Activated CD4-positive, alpha-beta T cell treated with anti-CD3 and anti-CD28 coated beads, Interleukin-2, amount 10 ng/mL, durations not matched to agents 24 days and 14 days (primary cell): ENCODE measurements at places on chromosomes 3 and 15.

- no peak for DNase-seq
Observed at GRCh38 chr15:25912035-25912434, 48.9 kb upstream of the ATP10A start.

DNA sequence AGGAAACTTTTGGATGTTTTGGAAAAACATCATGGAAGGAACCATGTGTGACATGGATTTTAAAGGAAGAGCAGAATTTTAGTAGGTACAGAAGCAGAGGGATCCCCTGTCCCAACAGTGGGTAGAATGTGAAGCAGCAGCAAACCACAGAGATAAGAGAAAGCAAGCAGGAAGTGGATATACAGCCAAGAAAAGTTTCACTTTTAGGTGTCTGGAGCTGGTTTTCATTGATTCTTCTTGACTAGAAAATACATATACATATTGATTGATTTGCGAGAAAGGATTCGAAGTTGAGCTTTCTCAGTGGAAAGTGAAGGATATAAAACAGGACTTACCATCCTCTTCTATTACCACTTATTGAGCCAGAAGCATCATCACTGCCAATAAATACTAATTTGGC lies 133.5 kb downstream of the KCNMB2 start:
- DNase-seq, result no peak

DNA sequence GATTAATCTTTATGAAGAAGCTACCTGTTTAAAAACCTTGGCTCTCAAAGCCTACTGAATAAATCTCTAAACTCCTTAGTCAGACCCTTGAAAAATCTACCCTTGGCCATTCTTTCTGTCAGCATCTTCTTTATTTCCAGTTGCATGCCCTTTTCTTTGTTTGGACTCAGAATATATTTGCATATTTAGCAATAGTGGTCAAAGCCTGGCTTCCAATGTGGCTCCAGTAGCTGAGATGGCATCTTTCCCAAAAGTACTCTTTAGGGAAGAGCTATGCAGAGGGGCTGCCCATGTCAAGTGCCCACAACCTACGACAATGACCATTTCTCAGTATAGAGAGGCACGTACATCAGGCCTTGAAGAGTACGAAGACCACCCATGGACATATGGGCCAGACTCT lies 47.2 kb downstream of the TLNRD1 start:
- DNase-seq, result no peak

- DNase-seq, result peak; percentile 72
Observed at GRCh38 chr3:112463250-112463649, 36.0 kb downstream of the BTLA start.

DNA sequence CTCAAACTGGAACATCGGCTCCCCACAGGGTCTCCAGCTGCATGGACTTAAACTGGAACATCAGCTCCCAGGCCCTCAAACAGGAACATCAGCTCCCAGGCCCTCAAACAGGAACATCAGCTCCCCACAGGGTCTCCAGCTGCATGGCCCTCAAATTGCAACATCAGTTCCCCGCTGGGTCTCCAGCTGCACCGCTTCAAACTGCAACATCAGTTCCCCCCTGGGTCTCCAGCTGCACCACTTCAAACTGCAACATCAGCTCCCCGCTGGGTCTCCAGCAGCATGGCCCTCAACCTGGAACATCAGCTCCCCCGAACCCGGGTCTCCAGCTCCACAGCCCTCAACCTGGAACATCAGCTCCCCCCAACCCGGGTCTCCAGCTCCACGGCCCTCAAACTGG lies 82.0 kb downstream of the TFRC start:
- peak; percentile 46 for DNase-seq

DNA sequence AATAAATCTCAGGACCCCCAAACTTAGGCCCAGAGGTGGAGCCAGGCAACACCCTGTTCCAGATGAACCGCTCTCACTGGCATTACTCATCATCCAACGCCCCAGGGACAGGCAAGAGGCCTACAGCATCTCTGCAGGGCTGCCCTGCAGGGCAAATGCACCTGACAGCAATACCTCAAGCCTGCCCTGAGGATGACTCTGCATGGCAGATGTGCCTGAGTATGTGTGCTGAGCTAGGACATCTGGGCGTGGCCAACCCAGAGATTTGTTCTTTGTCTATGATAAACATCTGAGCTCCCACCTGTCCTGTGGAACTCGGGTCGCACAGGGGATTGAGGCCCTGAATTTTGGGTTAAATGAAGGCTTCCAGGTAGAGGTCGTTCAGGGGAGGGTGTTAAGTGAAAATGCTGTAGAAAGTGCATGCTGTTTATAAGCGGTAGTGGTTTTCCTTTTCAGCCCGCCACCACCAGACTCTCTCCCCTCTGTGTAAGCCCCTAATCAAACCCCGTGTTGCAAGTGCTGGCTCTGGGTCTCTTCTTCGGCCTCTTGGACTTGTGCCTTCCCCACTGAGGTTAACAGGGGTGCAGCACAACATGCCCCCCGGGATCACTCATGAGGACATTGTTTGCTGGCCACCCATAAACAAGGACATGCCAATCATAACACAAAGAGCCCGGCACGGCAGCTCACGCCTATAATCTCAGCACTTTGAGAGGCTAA lies 92.3 kb downstream of the ATP10A start:
- DNase-seq, result peak; percentile 35

GRCh38 chr15:68205558-68205944 lies 419 bp upstream of the CALML4 start:
- no peak for DNase-seq

DNA sequence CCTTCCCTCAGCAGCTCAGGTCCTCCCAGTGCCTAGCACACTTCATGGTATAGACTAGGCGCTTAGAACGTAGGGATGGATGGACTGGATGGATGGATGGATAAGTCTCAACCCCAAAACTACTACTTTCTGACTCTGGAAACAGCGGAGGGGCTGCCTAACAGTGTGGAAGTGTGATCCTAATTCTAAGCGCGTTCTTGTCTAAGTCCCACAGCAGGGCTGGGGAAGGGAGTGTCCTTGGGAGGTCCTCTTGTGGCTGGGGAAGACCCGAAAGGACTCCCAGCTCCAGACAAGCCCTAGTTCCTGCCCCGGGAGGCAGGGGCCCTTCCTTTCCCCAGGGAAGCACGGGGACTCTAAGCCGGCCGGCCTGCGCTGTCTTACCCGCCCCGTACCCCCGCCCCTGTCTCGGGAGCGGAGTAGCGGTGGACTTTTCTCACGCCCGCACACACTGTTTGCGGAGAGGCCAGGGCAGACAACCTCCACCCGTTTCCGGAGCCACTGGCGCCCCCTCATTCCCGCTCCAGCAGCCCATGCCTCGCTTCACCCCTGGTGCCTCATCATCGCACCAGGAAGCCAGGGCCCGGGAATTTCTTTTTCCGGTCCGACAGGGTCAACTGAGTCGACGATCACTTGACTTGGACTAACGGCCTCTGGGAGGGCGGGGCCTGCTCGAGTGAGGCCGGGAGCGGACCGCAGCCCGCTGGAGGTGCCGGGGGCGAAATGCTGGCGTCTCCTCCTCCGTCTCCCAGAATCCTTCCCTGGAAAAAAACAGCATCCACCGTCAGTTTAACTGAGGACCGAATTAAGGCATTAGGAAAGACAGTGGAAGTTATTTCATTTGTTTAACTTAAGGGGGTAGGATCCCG lies 133.3 kb downstream of the TBC1D2B start:
- peak; percentile 80 for DNase-seq

- peak; percentile 83 for DNase-seq
Observed at GRCh38 chr3:58173669-58174398, 36.9 kb downstream of the DNASE1L3 start.

- no peak for DNase-seq
Observed at GRCh38 chr3:82093641-82094040, 332.2 kb upstream of the GBE1 start.

DNA sequence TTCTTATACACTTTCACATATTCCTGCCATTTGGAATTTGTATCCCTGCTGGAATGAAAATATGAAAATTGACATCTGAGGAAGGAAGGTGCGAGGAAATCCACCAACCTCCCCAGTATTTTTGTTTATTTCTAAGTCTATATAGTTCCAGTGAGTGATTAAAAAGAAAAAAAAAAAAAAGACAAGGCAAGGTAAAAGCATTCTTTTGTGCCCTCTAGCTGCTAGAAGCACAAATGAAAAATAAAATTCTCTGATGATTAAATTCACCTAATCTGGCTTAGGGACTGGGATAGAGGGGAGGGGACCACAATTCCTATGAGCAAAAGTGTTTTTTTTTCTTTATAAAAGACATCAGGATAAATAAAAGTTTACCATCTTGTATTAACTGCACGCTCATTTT lies 370.9 kb downstream of the NR2F2 start:
- no peak for DNase-seq

- no peak for DNase-seq
Observed at GRCh38 chr15:68173119-68173518, 32.0 kb downstream of the CALML4 start.

DNA sequence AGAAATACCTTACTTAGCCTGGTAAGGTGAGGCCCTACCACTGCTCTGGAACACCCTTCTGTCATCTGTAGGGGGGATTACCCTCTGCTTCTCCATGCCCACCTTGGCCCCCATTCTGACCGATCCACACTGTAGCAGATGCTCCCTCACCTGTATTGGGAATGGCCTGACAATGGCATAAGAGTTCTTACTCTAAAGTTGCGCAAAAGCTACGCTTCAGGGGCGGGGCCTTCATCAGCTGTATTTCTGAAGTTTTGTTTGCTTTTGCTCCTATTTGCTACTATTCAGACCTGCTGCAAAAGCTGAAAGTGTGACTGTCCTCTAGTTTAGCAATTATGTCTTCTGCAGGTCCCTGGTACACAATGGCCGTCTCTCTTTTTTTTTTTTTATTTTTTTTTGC lies 252.6 kb downstream of the TLE3 start:
- DNase-seq, result no peak

DNA sequence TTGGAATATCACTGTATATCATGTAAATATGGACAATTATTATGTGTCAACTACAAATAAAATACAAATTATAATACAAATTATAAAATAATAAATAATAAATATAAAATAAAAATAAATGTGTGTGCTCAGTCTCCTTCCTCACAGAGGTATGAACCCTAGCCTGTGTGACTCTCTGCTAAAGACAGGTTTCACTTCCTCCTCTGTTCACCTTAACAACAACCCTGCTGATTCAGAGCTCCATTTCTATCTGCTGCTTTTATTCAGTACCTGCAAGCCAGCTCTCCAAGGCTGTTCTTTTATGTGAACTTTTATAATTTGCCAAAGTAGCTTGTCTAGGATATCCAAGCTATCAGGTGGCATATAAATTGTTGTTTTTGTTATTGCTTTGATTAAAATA lies 610.7 kb upstream of the GRM7 start:
- no peak for DNase-seq

GRCh38 chr3:147760941-147761340 lies 351.8 kb downstream of the ZIC1 start:
- no peak for DNase-seq

DNA sequence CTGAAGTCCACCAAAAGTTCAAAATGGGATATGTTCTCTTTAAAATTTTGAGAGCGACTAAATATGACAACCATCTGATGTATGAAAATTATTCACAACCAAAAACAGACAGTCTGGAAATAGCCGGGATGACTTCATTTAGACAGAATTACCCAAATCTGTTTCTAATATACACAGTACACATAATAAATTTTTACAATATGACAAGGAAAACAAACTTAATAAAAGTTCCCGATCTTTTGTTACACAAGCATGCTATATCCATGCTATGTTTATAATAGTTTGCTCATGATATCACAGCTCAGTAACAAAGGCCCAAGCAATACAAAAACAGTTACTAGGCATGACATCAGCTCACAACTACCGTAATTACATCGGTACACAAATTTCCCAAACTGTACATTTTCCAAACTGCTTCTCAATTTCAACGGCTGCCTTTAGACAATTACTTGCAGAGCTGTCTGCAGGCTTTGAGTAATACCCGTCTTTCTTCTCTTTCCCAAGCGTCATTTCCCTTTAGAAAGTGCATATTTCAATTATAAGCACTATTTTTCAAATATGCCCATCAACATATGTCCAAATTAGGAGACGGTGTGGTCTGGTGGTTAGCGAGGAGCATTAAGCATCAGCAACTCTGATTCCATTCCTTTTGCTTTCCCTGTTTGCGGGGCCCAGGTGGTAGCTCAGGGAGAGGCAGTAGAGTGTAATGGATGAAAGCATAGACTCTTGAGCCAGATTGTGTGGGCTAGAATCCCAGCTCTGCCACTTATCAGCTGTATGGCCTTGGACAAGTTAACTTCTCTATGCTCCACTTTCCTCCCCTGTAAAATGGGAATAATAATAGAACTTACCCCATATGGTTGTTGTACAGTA lies 481.2 kb downstream of the FOXP1 start:
- no peak for DNase-seq

DNA sequence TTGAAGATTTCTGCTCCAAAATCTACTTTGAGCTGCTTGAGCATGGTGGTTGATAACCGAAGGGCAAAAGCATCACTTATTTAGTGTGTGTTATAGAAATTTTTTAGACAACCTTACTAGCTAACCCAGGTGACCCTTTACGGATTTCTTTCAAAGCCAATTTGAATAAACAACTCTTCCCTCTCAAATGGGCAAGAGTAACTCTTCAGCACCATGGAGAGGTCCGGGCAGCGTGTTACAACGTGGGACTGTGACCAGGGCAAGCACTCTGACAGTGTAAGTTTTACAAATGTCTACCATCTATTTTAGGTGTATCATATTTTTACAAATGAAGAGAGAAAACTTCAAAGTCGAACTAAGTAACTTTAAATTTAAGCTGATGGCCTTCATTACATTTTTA lies 471.8 kb downstream of the MFSD1 start:
- peak; percentile 74 for DNase-seq

DNA sequence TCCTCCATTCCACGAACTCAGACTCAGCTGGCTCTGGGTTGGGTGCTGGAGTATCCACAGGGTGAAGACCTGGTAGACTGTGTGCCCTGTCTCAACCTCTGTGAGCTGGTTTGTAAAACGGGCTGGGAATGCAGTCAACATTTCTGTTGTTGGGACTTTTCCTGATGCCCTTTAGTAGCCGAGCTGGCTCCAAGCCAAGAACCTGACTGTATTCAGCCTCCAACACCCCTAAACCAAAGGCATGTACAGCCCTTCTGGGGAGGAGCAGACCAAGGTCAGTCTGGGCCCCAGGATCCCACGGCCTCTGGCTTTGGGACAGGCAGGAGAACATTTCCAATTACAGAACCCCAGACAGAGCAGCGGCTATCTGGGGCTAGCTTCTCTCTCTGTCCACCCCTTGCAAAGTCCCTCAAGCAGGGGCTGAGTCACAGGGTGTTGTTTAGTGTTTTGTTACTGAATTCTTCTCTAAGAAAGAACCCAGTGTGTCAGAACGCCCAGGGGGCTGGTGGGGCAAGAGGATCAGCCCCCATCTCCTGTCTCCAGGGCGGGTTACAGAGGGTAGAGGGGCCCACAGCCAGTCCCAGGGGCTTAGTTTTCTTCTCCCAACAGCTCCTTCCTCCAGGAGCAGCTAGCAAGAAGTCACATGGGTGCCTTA lies 56.8 kb upstream of the SLC6A6 start:
- DNase-seq, result no peak

GRCh38 chr3:67001086-67001861 lies 3.2 kb downstream of the KBTBD8 start:
- no peak for DNase-seq

DNA sequence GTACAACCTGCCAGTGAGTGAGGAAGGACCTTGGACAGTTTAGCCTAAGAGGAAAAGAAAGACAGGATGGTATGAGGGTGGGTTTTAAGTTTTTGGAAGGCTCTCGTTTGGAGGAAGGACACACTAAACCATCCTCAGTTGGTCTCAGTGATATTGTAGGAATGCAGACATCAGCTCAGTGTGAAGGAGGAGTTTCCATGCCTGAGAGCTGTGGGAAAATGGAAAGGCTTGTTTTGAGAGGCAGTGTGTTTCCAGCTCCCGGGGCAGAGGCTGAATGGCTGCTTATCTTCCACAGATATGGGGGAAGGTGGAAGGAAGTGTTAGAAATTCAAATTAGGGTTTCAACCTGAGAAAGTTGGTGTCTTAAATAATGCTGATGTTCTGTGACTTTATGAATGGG lies 89.6 kb upstream of the MYZAP start:
- DNase-seq, result no peak
